ENCODE measurements at places on chromosomes 13 and 19.

DNA sequence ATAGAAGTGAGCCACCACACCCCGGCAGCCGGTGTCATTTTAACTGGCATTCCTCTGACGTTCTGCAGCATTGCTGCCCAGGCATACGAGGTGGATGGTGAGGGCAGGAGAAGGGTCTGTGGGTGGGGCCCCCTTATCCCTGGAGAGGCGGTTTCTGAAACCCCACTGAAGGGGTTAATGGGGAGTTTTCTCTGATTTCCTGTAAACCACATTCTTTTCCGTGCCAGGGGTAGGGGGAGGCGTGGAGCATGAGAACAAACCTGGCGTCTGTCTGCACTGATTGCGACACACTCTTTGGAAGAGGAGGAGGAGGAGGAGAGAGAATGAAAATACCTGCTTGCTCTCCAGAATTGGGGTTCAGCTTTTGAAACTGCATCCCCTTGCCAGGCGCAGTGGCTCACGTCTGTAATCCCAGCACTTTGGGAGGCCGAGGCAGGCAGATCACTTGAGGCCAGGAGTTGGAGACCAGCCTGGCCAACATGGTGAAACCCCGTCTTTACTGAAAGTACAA is 2.7 kb upstream of the C3 start:
- no peak for DNase-seq

DNA sequence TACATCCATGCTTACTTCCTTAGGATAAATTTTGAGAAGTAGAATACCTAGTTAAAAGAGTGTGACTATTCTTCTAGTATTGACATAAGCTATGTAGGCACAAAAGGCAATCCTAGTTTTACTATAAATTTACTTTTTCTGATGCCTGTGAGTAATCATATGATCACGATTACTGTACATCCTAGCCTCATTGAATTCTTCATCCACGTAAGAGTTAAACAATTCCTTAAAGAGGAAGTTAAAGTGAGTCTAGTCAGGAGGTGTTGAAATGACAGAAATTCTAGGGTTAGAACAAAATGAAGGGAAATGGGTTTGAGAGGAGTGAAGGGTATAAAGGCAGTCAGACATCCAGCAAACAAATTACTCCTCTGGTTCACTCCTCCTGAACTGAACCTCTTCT is at the start of gene ACOD1:
Gene ACOD1, plus strand, starts transcription at position 363 of the 400 bp plus-strand sequence. CDS start 48 bp downstream, outside the sequence.
- DNase-seq: no peak

DNA sequence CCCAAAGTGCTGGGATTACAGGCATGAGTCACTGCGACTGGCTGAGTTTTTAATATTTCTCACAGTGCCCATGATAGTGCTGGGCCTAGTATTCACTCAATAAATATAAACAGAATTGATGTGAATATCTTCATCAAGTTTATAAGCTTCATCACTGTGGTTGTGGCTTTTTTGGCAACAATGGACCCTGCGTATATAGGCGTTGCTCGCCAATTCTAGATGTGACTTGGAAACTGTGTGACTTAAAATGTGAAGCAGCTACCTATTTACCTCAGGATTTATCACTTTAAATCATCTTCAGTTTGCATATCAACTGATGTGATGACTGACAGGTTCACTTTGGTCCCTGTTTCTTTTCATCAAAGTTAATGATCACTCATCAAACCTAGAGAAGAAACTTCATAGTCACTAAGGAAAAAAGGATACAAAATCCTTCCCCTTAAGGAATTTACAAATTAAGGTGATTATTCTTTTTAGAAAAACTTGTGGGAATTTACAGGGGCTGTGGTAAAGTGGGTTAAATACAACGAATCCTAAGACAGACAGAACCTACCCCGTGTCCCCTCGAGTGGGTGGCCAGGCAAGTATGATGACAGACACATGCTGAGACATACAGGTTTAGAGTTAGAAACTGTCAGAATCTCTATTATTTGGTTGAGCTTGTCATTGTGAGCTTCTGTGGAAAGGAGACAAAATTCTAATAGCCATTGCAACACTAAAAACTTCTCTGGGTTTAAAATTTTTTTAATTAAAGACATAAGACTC is 101.3 kb downstream of the AKAP11 start:
- DNase-seq: no peak

DNA sequence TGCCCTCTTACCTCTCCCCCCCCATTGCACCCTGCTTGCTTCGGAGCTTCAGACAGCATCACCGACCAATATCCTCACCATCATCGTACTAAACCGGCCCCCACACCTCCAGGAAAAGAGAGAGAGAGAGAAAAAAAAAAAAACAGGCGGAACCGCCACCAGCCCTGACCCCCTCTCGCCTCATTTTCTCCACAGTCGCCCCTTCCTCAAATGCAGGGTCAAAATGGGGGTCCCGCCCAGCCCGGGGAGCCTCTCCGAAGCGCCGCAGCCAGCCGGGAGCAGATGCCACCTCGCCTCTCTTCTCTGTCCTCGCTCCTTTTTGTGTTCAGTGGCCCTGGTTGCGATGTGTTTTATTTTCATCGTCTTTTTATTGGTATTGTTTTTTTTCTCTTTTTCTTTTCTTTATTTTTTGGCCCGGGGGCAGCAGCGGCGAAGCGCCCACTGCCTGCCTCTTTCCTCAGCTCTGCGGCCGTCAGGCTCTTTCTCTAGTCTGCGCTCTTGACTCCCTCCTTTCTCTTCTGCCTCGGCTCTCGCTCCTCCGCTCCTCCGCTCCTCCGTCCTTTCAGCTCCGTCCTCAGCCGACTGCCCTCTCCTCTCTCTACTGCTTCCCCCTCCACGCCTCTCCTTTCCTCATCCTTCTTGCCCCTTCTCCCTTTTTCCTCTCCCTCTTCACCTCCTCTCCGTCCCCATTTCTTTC is 41.4 kb downstream of the DEDD2 start:
- no peak for DNase-seq

DNA sequence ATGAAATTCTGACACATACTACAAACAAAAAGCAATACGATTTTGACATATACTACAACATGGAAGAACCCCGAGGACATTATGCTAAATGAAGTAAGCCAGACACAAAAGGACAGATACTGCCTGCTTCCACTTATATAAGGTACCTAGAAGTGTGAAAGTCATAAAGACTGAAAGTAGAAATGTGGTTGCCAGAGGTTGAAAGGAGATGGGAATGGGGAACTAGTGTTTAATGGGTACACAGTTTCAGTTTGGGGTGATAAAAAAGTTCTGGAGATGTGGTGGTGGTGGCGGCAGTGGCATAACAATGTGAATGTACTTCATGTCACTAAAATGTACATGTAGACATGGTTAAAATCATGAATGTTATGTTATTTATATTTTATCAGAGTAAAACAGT is 12.1 kb upstream of the NDFIP2 start:
- no peak for DNase-seq

DNA sequence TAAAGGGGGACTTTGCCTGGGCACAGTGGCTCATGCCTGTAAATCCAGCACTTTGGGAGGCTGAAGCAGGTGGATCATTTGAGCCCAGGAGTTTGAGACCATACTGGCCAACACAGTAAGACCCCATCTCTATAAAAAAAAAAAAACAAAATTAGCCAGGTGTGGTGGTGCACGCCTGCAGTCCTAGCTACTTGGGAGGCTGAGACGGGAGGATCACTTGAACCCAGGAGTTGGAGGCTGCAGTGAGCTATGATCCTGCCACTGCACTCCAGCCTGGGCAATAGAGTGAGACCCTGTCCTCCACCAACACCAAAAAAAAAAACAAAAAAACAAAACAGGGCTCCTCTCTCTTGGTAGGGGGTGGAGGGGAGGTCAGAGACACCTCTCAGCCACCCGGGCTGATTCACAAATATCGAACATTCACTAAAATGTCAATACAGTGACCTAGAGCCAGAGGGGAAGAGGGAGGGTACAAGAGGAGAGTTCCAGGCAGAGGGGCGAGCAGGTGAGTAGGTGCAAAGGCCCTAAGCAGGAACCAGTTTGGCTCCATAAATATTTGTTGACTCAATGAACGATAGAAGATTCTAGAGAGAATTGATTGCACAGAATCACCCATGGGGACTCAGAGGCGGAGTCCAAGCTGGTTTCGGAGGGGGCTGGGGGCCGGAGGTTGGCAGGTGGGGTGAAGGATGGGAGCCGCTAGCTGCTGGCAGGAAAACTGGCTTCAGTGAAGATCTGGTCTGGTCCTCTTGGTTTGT is 1.0 kb upstream of the CREB3L3 start:
- no peak for DNase-seq

DNA sequence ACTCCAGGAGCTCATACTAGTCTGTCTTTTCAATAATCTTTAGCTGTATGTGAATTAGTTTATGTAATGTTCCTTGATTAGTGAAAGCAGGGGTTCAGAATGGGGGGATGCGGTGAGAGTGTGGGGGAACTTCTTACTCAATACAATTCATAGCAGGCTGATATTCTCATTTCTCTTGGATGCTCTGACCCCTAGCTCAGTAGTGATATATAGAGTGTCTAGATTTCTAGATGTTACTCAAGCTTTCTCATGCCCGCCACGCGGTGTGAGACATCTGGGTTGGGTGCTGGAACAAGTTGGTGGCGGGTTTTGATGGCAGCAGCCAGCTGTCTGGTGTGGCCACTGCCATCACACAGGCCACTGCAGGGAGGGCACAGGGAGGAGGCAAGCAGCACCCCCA is 39.3 kb upstream of the FLT1 start:
- no peak for DNase-seq

- no peak for DNase-seq
These were observed 156.0 kb downstream of the KCTD12 start for GRCh38 chr13:76730220-76730619.

GRCh38 chr13:103272770-103273169 is 206.6 kb upstream of the SLC10A2 start:
- no peak for DNase-seq

DNA sequence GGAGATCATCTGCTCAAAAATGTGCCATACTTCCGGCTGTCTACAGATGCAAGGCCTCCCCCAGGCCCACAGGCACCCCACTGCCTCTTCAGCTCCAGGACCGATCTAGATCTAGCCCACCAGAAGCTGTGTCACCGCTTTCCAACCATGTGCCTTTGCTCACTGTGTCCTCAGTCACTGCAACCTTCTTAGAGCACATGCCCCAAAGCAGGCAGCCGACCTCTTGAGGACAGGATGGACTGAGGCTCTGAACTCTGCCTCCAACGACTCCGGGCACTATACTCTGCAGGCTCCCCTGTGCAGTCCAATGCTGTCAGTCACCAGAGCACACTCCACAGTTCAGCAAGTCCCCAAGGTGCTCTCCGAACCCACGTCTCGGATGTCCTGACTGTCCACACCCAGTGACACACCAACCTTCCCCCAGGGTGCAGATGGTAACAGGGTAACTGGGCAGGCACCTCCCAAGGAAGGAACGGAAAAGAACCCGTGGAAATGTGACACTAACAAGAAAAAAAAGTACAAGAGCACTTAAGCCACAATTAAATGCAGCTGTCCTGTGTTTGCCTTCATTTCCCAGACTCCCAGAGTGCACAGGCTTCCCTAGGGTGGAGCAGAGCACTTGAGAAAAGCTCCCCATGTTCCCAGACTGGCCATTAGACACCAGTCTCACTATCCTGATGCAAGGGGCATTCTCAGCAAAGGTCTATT is 4.8 kb downstream of the STK24 start:
- DNase-seq: peak; percentile 24

DNA sequence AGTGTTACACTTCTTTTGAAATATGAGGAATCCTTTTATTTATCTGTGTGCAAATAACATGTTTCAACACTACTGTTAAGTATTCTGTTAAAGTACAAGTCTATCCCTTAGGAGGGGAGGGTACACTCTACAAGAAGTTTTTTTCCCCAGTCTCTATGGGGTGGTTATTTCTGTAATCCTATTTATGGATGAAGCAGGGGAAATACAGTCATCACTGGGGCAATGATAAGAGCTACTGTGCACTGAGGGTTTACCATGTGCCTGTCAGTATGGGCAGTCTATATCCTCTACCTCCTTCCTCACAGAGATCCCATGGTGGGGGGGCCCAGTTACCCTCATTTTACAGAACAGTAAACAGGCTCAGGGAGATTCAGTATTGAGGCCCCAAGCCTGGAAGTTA is 16.6 kb upstream of the TRIM13 start:
- no peak for DNase-seq

GRCh38 chr19:29625186-29625651 is 19.1 kb downstream of the POP4 start:
- no peak for DNase-seq

DNA sequence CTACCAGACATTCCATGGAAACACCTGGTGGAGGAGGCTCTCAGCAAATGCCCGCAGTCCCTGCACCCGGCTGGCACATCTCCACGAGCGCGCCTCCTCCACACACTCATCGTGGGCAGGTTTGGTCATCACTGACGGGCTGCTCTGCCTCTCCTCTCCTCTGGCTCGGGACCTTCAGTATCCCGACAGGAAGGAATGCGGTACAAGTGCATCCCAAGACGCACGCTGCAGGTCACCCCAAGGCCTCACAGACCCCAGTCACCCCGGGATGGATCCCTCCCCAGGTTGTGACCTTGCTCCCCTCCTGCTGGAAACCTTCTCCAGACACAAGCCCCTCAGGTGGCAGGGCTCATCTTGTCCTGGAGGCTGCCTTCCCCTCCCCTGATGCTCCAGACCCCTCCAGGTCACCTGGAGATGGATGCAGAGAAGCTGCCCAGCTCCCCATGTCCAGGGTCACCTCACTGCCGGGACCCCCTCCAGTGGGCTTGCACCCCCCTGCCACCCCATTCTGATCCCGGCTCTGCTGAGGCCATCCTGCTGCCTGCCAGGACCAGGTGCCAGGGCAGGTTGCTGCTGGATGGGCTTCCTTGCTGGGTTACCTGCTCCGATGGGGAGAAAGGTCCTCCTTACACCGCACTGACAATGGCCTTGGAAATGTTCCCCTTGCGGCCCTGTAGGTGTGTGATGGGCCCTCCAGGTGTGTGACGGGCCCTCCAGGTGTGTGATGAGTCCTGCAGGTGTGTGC is 29.9 kb downstream of the C13orf46 start:
- DNase-seq: no peak

- peak; percentile 6 for DNase-seq
These were observed 33.3 kb upstream of the MICU2 start for GRCh38 chr13:21637296-21637695.

DNA sequence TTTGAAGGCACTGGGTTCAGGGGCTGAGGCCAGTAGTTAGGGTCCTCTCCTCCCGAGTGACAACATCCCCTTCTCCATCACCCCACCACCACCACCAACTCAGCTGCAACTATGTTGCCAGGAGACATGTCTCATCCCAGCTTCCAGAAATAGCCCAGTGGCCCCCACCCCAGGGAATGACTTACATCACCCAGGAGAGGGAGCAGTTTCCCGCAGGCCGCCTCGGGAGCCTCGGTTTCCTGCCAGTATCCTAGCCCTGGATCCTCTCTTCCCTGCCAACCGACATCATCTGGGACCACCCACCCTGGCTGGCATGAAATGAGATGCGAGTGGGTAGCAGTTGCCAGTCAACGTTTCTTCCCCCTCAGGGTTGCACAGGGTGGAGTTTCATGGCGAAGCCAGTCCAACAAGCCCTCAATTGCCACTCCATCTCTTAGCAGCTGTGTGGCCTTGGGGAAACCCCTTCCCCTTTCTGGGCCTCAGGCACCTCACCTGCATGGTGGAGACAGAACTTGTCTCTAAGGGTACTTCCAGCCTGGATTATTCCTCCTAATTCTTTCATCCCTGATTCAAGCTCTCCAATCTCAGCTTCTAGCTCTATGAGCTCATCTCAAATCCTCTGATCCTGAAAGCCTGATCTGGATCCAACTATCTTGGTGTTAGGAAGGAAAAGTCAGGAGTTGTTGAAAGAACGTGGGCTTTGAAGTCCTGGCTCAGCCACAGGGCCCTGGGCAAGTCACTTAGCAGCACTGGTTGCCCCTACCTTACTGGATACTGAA is 3.9 kb upstream of the GSK3A start:
- peak; percentile 47 for DNase-seq
